Stimulated activated naive CD4-positive, alpha-beta T cell (primary cell): ENCODE measurements at places on chromosomes 13 and 19.

DNA sequence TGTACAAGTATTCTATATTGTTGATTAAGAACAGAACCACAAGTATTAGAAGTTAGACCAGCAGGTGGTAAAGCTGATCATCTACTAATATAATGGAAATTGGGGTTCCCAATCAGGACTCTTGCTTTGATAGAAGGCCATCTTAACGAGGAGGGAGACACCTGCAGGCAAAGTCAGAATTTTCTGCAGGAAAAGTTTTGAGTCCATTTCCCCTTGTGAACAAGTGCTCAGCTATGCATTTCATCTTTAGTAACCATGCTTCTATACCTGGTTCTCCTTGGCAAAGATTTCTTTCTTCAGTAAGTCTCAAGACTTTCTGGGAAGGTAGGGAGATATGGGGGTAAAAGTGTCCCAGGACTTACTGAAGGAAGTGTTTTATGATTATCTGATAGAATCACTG lies 36.1 kb upstream of the USPL1 start:
- no peak for DNase-seq

DNA sequence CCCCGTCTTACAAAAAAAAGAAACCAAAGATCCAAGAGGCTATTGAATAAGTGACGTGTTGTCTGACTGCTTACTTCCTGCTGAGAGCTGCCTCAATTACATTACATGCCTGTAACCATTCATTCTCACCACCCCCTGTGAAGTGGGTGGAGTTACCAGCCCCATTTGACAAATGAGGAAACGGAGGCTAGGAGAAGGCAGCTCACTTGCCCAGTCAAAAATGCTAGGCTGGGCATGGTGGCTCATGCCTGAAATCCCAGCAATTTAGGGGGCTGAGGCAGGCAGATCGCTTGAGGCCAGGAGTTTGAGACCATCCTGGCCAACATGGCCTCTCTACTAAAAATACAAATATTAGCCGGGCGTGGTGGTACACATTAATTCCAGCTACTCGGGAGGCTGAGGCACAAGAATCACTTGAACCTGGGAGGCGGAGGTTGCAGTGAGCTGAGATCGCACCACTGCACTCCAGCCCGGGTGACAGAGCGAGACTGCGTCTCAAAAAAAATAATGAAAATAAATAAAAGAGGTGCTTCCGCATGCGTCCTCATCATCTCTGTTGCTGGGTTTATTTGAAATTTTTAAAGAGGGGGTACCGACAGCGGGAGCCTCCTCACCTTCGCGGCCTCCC lies 499 bp downstream of the LSM7 start:
- DNase-seq: peak; percentile 51

GRCh38 chr19:57443121-57443696 lies 8.1 kb downstream of the ZNF749 start:
- DNase-seq: no peak

GRCh38 chr13:46360604-46361003 lies 26.4 kb downstream of the RUBCNL start:
- no peak for DNase-seq

DNA sequence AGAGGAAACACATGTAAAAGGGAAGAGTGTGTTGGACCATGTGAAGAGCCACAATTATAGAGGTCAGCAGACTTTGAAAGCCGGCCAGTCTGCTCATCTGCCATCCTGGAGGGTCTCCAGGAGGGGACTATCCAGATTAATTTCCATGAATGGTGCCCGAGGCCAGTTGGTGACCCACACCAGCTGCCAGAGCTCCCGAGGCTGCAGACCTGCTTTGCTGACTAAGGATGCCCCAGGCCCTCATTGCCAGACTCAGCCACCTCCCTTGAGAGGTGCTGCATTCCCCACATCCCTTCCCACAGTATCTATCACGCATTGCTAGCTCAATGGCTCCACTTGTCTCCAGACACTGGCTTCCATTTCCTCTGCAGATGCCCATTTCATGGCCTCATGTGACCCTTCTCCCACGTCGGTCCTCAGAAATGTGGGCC lies 110.3 kb downstream of the NALCN start:
- DNase-seq: no peak

- peak; percentile 17 for DNase-seq
These were observed 3.5 kb upstream of the SLC1A5 start for GRCh38 chr19:46791944-46792343.

DNA sequence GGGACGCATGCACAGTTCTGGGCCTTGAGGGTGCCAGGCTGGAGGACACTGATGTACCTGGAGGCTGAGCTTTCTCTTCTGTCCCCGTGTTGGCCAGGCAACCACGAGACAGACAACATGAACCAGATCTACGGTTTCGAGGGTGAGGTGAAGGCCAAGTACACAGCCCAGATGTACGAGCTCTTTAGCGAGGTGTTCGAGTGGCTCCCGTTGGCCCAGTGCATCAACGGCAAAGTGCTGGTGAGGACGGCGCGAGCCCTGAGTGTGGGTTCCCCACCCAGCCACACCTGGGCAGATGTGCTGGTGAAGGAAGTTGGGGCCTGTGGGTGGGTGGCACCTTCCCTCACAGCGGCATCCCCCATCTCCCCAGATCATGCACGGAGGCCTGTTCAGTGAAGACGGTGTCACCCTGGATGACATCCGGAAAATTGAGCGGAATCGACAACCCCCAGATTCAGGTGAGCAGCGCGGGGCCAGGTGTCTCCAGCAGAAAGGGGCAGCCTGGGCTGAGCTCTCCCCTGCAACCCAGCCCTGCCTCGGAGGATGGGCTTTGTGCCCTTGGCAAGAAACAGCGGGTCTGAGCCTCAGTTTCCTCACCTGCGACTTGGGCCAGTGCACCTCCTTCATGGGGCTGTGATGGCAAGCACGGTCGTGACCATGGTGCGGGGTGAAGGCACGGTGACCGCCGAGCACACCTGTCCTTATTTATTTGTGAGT lies 26.2 kb downstream of the CCDC8 start:
- no peak for DNase-seq

GRCh38 chr13:79966493-79966895 lies 374.4 kb downstream of the SPRY2 start:
- no peak for DNase-seq

GRCh38 chr19:30361107-30361447 lies 11.1 kb upstream of the ZNF536 start:
- no peak for DNase-seq
